ENCODE measurements at places on chromosomes 4 and X.

- DNase-seq, result no peak
Measured at GRCh38 chr4:139333046-139333445, 30.8 kb upstream of the NDUFC1 start.

DNA sequence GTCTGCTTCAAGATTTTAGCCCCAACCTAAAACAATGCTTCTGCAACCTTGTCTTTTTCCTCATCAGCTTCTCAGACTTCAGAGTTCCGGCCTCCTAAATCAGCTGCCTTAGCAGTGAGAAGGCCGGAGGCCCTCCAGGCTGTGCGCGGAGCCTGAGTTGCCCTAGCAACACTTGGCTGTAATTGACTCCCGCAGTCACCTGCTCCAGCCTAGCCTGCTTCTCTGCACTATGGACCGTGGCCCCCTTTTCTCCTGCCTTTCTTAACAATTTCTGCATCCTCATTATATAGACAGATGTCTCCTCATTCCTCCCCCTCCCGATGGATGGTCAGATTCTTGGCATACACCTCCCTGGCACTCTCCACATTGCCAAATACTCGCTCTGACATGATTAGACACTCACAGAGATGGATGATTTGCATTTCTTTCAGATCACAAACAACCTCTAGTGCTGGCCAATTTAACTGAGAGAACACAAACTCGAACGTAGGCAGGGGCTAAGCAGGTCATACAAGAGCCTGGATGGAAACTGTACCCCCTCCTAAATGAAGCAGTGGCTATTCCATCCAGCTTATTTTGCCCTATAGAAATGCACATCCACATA, 9.5 kb upstream of the HUWE1 start:
- DNase-seq, result no peak

GRCh38 chr4:184388106-184388505, 86.2 kb downstream of the IRF2 start:
- DNase-seq, result no peak

GRCh38 chr4:33924811-33925210, 2319.5 kb downstream of the ARAP2 start:
- no peak for DNase-seq

DNA sequence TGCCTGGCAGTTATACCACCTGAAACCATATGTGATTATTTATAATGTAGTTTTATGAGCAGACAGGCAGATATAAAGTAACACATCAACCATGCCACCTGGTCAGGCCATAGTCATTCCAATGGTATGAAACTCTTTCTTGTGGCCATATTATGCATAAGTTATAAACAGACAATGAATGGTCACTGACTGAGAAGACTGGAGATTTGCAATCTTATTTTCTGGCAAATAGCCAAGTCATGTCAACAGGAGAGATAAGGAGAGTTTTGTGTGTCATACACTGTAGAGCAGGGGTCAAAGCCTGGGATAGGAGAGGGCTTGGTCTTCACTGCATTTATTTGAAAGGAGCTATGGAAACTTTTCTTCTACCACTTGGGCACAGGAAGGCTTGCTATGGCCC, 29.5 kb downstream of the SORBS2 start:
- DNase-seq, result no peak

All from A673 (cell line).